ENCODE measurements at places on chromosomes 2 and 18.
A peak's percentile ranks its signal among the peaks of the same experiment; 100 is the strongest.

GRCh38 chr2:174074831-174075230, 109.7 kb upstream of the SP3 start:
- no peak for DNase-seq

GRCh38 chr2:62803961-62804360, 98.4 kb downstream of the EHBP1 start:
- DNase-seq, result no peak

GRCh38 chr2:239251971-239252370, 148.8 kb downstream of the HDAC4 start:
- DNase-seq, result no peak

GRCh38 chr18:45254709-45255082, 360.6 kb upstream of the SLC14A2 start:
- no peak for DNase-seq

DNA sequence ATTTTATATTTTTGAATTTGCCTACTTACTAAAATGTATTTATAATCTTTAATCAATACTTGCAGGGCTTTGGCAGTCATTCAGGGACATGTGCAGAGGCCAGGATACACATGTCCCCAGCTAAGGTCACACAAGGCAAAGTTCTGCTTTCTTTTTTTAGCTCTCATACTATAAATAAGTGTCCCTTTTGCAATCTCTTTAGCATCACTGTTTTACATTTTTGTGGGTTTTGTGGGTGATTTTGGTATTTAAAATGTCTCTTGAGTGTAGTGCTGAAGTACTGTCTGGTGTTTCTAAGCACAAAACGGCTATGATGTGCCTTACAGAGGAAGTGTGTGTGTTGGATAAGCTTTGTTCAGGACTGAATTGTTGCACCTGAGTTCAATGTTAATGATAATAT, 309.0 kb upstream of the GULP1 start:
- DNase-seq, result no peak

- no peak for DNase-seq
Measured at GRCh38 chr18:64294967-64295366, 146.1 kb upstream of the LINC00305 start.

- DNase-seq, result no peak
Measured at GRCh38 chr2:179890666-179891065, 29.3 kb upstream of the ZNF385B start.

- no peak for DNase-seq
Measured at GRCh38 chr2:210577263-210578071, 21.1 kb downstream of the CPS1 start.

GRCh38 chr2:171289316-171289715, 128.6 kb upstream of the TLK1 start:
- no peak for DNase-seq

DNA sequence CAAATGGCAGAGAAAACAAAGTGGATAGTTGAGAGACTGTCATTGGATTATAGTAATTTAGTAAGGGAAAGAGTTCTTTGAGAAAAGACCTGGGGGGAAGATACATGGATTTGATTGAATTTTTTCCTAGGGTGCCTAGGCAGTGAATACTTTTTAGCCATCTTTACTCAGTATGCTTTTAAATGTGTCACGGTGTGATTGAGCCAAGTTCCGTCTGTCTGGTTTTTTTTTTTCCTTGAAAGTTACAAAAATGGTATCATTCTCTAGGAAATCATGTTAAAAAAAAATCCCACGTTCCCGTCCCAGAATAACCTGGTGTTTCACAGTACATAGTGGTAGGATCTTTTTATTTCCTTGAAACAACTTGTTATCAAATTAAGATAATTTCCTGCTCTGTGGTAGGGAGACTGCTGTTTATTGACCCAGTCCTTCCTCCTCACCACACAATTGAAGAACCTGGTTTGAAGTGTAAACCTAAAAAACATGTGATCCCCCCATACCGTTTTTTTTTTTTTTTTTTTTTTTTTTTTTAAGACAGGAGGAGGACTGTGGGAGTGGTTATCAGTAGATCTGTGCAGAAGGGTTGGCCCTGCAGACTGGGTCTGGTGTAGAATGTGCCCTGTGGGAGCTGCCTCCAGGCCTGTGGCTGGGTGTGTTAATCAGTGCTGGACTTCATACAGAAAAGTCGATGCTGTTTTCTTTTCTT, 55.1 kb downstream of the DGKD start:
- DNase-seq, result no peak

GRCh38 chr2:206876216-206876860, 63.0 kb upstream of the CPO start:
- DNase-seq, result no peak

- DNase-seq, result no peak
Measured at GRCh38 chr2:15790838-15791237, 149.5 kb upstream of the MYCN start.

DNA sequence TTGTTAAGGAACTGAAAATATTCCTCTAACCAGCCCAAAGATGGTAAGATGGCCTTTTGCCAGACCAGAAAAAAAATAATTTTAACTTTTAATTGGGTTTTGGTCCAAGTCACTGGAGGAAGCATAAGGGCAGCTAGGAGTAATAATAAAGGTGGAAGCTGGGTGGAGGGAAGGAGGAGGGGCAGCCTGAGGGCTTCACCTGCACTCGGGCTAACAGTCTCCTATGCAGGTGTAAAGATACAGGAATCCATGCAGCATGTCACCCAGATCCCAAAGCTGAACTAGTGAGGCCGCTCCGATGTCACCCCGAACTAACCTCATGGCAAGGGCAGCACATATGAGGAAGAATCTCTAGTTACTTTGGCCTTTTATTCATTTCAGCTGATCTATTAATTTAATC, 37.2 kb upstream of the GORASP2 start:
- DNase-seq, result no peak

GRCh38 chr18:70827632-70828031, 538.8 kb downstream of the SOCS6 start:
- DNase-seq, result no peak

- DNase-seq, result peak; percentile 25
Measured at GRCh38 chr2:152718909-152719645, 657 bp downstream of the ARL6IP6 start.

DNA sequence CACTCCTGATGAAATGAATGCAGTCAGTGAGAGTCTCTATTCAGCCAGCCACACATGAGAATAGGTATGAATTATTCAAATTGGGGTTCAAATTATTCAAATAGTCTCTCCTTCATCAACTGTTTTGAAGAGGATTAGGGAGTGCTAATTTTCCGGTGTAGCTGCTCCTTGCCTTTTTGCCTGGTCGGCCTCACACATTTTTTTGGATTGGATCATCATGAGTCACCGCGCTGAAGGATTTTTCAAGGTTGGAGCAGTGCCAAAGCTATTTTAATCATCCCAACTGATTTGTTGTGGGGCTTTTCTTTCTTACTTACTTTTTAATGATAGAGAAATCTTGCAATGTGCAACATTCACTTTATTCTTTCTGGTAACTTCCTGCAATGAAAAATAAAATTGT, 2.4 kb upstream of the DTNA start:
- DNase-seq, result no peak

- DNase-seq, result no peak
Measured at GRCh38 chr2:72220170-72220569, 72.5 kb upstream of the CYP26B1 start.

DNA sequence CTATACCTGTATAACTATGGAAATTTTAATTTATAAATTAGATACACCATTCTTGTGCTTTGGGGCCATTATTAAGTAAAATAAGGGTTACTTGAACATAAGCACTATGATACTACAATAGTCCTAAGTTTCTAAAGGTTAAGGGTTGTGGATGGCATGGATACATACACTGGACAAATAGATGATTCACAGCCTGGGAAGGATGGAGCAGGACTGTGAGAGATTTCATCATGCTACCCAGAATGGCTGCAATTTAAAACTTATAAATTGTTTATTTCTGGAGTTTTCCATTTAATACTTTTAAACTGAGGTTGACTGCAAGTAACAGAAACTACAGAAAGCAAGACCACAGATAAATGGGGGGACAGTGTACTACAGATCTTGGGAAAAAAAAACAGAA, 295.8 kb upstream of the ZNF804A start:
- DNase-seq, result no peak

DNA sequence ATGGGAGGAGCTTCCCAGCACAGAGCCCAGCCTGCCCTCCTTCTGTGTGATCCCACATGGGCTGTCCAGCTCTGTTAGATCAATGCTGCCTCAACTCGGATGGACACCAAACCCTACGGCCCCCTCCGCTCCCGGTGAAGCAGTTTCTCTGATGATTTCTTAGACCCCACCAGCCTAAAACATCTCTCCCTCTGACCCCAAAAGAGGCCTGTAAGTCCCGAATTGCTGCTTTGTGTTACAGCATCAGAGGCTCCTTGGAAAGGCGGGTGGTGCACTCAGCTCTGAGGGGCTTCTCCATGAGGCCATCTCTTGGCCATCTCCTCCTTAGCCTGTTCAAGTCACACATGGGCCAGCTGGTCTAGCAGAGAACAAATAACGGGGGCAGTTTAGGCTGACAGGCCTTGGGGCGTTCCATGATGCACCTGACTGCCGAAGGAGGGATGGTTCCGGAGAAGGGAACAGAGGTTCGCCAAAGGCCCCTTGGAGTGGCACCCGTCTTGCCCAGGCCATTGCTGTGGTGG, 240.7 kb downstream of the SH3RF3 start:
- DNase-seq, result no peak

GRCh38 chr2:70714141-70714905, 53.7 kb downstream of the ADD2 start:
- DNase-seq, result no peak

DNA sequence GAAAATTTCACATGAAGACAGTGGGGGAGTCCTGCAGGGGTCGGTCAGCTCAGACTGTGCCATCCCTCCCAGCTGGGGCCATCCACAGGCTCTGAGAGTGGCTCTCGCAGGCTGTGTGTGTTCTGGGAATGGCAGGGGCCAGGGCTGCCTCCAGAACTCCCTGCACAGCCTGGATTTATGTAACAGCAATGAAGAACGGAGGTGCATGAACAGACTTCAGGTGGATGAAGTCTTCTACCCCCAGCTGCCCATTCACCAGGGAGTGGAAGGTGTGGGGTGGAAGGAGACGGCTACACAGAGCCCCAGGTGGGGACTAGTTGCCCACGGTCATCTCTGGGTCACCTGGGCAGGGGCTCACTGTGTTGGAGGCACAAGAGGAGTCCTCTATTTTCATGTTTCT, 56.1 kb upstream of the HDAC4 start:
- DNase-seq, result no peak

DNA sequence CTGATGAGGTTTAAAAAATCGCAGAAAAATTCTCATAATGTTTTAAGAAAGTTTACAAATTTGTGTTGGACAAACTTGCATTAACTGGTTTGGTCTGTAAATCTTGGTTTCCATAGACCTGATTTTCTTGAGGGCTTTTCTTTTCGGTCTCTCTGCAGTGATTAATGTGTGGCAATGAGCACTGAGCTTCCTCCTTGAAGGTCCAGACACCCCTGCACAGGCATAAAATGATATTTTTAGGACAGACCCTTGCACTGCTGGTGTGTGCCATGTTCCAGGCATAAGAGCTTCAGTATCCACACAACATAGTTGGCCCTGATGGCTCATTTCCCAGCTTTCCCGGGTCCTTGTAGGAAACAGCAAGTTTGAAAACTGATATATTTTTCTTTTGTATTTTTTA, 33.7 kb downstream of the MRPL33 start:
- no peak for DNase-seq

GRCh38 chr18:25425024-25425423, 73.1 kb upstream of the ZNF521 start:
- no peak for DNase-seq

DNA sequence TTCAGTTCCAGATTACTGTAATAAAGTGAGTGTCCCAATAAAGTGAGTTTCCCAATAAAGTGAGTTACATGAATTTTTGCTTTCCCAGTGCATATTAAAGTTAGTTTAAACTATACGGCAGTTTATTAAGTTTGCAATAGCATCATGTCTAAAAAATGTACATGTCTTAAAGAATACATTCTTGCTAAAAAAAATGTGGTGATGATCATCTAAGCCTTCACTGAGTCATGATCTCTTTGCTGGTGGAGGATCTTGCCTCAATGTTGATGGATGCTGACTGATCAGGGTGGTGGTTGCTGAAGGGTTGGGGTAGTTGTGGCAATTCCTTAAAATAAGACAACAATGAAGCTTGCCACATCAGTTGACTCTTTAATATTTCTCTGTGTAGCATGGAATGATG, 664.2 kb downstream of the TDRD15 start:
- no peak for DNase-seq

DNA sequence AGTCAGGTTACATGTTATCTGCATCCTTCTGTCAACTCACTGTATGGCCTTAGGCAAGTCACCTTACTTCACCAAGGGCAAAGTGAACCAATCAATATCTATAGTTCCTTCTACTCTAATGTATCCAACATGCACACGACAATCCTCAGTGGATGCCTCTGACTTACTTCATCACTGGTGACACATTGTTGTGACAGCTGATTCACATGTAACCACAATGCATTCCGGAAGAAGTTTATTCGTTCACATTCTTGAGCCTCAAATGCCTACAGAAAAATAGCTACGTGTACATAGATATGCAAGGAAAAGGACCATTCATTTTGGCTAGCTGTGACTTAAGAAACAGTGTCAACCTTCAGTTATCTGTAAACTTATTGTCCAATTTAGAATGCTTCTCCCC, 26.3 kb upstream of the EPG5 start:
- no peak for DNase-seq

- DNase-seq, result no peak
Measured at GRCh38 chr2:37561615-37562569, 109.5 kb downstream of the CDC42EP3 start.

DNA sequence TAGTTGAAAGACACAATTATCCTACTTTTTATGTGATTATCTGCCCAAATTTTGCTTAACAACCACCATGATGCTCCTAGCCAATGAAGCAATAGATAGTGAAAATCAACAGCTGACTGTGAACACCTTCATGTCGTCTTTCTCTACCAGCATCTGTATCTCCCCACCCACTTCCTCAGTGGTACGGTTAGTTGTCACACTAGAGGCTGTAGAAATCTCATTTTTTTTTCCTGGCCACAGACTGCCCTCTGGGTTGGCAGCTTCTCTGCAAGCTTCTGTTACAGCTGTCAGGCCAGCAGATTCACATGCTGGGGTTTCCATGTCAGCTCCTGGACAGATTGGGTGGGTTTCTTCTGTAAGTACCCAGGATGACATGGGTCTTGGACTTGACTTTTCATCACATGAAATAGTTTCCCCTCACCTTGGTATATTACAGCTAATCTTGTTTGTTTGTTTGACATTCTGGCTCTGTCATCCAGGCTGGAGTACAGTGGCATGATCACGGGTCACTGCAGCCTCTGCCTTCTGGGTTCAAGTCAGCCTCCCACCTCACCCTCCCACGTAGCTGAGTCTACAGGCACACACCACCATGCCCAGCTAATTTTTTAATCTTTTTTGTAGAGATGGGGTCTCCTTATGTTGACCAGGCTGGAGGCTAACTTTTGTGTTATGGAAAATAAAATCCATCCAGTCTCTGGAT, 24.3 kb downstream of the STAT4 start:
- no peak for DNase-seq

DNA sequence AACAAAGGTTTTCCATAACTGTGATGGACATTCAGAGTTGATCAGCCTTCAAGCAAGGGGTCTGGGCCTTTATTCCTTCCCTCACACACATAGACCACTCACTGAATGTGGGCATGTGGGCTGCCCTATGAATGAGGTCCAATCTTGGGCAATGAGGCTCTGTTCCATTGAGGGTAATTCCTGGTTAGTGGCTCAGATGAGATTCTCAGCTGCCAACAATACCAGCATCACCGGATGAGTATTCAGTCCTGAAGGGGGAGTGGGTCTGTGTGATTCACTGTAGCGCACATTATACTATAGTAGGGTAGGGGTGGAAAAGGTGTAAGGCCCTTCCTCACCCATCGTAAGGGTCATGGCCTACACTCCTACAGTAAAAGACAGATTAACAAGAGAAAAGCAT, 9.9 kb upstream of the PARD3B start:
- no peak for DNase-seq

All from stimulated activated CD4-positive, alpha-beta T cell treated with anti-CD3 and anti-CD28 coated beads, Interleukin-2, amount 100 ng/mL, for 48 hours (primary cell).